ENCODE measurements at places on chromosomes 3 and 15.
A peak's percentile ranks its signal among the peaks of the same experiment; 100 is the strongest.

DNA sequence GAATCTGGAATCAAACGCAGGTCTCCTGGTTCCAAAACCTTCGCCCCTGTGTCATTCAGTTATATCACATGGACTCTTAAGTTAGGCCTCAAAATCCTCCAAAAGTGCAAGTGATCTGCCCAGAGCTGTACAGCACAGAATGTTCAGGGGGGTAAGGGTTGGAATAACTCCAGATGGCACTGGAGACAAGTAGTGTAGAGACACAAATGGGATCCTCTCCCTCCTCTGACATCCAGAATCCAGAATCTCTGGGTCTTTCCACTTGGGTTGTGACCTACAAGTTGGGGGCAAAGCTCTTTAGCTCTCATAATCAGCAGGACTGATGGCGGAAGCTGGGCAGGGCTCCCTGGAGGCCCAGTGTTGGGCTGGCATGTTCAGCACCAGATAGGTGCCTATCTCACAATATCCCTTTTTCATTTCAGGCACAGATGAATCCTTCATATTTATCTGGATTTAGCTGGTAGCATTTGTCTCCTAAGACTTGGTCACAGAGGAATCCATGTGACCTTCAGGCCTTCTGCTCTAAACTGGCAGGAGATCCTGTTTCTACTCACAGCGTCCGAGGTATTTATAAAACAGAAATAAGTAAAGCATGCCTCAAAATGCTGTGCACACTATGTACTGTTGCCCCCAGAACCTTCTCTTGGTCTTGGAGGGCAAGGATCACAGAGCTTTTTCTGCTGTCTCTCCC lies 15.4 kb downstream of the ABHD2 start:
- no peak for DNase-seq

DNA sequence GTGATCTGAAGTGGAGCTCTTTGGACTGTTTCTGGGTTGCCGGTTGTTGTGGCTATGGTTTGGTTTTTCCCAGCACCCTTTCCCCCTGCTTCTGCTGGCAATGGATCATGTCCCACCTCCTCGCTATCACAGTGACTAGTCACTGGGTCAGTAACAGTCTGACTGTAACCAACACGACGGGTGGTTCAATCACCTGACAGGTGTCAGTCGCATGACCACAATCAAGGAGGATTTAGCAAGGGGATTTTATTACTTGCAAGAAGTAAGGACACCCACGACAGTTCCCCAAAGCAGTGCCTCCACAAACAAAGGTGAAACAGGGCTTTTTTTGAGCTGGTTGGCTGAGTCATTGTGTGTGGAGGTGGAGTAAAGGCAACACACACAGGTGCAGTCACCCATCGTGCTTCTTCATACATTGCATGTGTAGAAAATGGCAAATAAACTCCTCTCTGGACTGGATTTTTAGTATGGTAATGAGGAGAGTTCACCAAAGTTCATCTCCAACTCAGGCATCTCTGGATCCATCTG lies 58.8 kb upstream of the FAM3D start:
- DNase-seq, result no peak

DNA sequence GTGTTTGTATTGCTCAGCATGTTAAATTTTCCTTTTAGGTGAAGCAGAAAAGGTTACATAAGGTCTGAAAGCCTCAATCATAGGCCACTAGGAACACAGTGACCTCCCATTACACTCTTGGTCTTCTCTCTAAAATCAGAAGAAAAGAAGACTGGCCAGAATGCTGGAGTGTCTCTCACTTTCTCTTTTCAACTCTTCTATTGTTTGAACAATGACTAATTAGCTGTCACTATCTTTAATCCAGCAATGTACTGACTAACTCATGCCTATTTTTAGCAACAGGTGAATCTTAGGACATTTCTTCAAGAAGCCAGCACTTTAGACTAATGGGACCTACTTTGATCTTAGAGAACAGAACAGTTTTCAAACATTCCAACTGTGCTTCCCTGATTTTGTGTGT lies 142.8 kb downstream of the TGFBR2 start:
- no peak for DNase-seq

DNA sequence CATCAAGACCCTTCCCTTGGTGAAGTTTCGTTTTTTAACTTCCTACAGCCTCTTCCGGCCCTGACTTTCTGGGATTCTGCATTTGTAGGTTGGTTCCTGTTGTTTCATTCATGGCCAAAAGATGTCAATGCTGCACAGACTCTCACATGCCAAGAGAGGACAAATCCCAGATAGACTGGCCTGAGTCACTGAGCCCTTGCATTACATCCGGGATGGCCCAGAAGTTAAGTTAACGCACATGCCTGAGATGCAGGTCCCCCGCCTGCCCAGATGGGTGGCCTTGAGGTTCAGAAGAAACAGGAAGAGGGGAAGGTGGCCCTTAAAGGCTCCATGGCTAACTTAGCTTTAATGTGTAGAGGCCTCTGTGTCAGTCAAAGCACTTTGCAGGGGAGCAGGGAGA lies 51.6 kb upstream of the SRGAP3 start:
- no peak for DNase-seq

DNA sequence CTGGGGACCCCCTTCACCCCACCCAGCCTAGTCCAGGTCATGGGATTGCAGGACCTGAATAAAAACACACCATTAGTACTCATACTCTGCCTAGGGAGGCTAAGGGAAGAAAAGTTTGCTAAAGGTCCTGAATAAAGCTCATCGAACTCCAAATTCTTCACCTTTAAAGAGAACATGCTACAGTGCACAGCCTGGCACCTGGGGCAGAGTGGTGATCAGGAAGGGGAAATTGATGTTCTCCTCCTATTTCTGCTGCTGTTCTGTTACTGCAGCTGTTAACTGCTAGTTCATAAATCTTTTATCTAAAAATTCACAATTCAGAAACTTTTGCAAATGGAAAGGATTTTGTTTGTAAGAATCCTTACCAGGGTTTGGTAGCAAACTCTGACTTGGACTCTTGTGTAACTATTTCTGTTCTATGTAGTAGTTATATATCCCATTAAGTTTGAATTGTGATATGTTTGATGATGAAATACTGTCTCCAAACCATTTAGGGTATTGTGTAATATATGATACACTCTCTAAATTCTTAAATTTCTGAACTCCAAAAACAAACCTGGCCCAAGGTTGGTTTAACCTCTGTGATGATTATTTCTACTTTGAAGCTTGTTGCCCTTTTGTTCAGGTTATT lies 27.9 kb downstream of the MCTP2 start:
- no peak for DNase-seq

- no peak for DNase-seq
Observed at GRCh38 chr15:82184355-82184754, 78.2 kb downstream of the EFL1 start.

DNA sequence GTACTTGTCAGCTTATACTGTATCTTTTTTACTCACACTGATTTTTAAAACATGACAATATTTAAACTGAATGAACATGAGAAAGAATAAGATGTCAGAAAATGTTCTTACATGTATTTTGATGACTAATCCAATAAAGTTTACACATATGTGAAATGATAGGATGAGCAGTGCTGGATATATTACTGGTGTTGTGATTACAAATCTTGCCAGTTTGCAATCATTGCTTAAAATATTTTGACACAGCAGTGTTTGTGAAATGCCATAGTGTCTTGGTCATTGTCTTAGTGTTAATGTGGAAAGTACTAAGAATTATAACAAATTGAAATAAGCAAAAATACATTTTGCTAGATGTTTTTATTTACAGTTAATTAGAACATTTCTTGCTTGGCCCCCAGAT lies 118.7 kb upstream of the MLF1 start:
- DNase-seq, result no peak

- DNase-seq, result no peak
Observed at GRCh38 chr3:196292286-196292923, 4.9 kb upstream of the PCYT1A start.

DNA sequence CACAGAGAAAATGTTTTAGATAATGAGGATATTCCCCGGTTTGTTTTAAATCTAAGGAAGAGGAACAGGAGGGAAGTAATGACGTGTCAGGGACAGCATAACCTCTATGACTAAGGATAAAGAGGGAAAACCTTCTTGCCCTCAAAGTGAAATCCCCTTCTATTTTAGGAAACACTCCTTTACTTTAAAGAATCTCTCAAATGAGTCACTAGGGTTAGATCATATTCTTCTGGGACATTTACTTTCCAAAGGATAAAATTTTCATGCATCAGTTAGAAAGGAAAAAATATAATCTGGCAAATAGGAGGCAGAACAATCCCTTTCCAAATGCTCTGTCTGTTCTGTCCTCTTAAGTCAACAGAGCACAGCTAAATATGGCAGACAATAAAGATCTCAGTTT lies 43.2 kb upstream of the UBE2E2 start:
- DNase-seq, result no peak

GRCh38 chr15:42367041-42367440 lies 7.7 kb downstream of the CAPN3 start:
- no peak for DNase-seq

- DNase-seq, result no peak
Observed at GRCh38 chr3:124592658-124593441, 137.4 kb upstream of the UMPS start.

DNA sequence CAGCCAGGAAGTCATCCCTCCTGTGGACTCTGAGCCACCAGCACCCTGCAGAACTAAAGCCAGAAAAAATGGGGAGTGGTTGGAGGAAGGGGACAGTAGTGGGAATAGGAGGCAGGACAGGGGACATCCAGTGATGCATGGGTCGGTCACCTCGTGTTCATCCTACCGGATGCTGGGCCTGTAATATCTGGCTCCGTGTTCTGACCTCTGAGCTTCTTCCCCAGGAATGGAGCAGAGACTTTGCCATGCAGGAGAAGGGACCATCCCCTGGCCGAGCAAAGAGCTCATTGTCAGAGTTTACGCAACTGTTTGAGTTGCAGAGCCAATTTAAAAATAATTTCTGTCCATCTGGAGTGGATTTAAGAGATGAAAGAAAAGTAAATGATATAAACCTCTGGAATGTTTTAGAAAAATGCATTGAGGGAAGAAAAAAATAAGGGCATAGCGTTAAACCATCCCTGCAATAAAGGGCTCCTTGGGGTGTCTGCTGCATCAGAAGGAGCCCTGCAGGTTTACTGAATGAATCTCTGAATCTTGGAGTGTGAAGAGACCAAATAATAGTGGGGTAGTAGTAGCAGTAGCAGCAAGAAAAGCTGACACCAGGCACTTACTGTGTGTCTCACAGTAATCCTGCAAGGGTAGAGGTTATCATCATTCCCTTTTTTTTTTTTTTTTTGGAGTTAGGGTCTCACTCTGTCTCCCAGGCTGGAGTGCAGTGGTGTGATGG lies 70.9 kb downstream of the AAGAB start:
- DNase-seq, result no peak

GRCh38 chr3:174425422-174425821 lies 433.7 kb upstream of the NAALADL2 start:
- no peak for DNase-seq

- DNase-seq, result no peak
Observed at GRCh38 chr3:126147147-126147931, 33.0 kb downstream of the ALDH1L1 start.

GRCh38 chr15:52857471-52857870 lies 67.3 kb upstream of the ONECUT1 start:
- no peak for DNase-seq

GRCh38 chr3:28698706-28699105 lies 350.1 kb upstream of the AZI2 start:
- no peak for DNase-seq

GRCh38 chr15:72319360-72319984 lies 485 bp downstream of the CELF6 start:
- peak; percentile 53 for DNase-seq

DNA sequence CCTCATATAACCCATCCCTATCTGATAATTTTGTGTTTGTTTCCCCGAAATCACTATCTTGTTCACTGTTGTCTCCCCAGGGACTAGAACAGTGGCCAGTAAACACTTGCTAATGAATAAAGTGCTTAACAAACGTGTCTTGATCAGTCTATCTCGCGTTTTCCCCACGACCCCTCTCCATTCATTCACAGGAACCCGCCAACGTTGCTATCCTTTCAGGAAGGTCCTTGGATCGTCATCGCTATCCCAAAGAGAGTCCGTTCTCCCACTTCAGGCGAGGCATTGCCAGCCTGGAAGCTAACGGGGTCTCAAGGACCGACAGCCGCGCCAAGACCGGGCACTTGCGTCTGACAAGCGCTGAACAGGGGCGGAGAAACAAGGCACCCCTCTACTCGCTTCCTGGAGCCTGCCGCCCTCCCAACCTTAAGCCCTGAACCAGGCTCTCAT lies 344 bp downstream of the LINS1 start:
- DNase-seq, result no peak

DNA sequence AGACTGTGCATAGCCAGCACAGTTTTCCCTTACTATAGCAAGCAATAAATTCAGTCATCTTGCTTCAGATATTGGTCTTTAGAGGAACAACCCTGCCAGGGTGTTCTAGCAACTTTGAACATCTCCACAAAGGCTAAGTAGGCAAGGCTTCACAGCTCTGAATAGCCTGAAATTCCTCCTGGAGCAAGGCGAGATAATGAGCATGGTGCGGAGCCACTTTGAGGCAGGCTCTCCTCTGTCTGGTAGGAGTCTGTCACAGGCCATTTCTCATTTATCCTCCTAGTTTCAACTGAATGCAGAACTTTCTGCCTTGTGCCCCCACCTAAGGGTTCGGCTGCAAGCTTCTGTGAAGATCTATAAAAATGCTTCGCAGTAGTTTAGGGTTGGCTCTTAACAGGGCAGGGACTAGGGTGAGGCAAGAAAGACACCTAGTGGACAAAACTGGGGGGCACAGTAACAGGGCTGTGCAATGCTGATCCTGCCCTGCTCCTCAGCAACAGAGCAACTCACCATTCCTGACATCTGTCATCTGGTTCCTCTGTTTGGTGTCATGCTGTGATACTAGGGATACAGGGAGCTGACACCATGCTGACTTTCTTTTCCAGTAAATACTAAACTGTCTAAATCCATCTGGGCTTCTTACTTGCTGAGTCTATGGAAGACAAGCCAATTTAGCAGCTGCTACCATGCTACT lies 16.6 kb upstream of the EHHADH start:
- no peak for DNase-seq

DNA sequence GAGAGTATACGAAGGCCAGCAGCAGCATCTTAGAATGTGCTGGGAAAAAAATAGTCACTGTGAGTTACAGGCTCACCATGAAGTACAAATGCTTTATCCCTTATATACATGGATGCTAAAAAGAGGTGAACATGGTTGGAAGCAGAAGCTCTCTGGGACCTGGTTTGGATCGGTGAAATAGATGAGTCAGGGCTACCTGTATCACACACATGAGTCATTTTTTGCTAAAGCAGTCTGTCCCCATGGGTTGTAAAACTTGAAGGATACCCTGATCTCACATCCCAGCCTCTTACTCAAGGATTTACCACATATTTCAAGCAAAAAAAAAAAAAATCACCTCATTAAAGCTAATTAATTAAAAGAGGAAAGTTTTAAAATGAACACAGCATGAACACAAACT lies 6.9 kb upstream of the SERPINI2 start:
- DNase-seq, result no peak

GRCh38 chr3:29186131-29186599 lies 94.7 kb upstream of the RBMS3 start:
- DNase-seq, result no peak

DNA sequence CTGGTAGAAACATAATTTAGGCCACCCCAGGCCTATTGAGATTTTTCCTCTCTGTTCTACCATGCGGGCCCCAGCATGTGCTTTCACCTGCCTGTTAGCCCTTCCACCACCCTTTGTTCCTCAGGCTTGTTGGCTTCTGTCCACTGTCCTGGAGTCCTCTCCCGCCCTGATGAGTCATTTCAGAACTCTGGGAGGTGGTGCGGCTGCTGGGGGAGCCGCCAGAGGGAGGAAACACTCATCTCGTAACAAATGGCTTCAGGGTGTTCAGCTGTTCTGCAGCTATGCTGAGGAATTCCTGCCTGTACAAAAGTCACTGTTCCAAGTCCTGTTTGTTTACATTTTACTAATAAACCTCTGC lies 36.3 kb downstream of the LRTM1 start:
- DNase-seq, result peak; percentile 16

- DNase-seq, result no peak
Observed at GRCh38 chr3:182671541-182671940, 121.8 kb upstream of the ATP11B start.
